ENCODE measurements at places on chromosomes 3 and 15.

DNA sequence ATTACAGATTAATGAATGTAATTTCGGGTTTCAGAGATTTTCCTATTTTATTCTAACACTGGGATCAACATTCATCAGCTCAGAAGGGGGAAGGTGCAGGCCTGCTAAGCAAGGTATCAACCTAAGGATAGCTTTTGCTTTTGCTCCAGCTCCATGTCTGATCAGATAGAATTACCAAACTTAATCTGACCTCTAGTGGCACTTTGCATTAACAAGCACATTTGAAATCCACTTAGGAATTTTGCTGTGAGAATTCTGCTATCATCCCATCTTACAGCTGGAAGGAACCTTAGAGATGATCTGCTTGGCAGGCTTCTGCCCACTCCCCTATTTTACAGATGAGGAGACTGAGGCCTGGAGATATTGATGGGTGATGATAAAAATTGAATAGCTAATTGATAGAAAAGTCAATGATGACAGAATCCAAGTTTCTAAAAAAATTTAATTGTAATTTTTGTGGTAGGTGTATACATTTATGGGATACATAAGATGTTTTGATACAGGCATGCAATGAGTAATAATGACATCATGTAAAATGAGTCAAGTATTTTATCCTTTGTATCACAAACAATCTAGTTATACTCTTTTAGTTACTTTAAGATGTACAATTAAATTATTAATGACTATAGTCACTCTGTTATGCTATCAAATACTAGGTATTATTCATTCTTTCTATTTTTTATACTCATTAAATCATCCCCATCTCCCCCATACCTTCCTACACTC is 209.2 kb upstream of the ZPLD1 start:
- no peak for DNase-seq

DNA sequence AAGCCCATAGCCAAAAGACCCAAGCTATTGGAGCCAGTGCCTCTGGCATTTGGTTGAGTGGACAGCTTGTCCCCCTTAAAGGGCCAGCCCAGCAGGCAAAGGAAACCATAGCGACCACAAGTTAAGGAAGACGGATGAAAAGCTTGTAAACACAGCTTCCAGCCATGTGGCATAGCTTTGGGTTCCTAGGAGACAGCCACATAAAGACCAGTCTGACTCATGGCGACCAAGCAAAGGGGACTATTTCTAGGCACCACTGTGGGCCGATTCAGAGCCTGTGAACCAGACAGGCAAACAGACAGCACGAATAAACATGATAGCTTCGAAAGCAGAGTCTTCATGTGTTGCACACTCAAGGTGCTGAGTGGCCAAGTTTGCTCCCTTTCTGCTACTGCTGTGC is 30.5 kb upstream of the SRGAP3 start:
- DNase-seq = no peak

- no peak for DNase-seq
Observed at GRCh38 chr3:19148768-19149091, 420 bp downstream of the KCNH8 start.

GRCh38 chr3:129470861-129471260 is 30.8 kb downstream of the IFT122 start:
- DNase-seq = no peak

DNA sequence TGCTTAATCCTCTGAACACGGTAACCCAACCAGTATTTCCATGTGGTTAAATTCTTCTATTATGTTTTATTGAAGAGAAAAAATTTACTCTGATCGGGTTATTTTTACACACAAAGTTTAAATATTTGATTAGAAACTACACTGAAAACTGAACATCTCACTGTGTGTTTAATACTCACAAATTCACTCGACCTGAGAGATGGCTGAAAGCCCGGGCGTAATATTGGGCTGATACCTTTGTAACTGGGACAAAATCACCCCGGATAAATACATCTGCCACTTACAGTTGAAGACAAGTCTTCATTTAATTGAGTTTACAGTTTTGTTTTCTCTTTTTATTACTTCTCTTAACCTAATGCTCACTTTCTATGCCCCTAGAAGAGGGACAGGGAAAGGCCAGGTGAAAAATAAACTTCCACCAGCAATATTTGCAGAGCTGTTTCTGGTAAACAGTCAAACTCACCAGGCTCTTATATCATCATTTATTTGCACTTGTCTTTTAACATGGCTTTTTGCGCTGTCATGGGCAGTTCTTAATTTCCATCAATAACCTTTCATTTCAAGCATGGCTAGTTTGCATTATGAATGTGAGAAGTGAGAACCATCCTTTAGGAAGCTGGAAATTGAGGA is 145.6 kb upstream of the TMCO5A start:
- DNase-seq = no peak

DNA sequence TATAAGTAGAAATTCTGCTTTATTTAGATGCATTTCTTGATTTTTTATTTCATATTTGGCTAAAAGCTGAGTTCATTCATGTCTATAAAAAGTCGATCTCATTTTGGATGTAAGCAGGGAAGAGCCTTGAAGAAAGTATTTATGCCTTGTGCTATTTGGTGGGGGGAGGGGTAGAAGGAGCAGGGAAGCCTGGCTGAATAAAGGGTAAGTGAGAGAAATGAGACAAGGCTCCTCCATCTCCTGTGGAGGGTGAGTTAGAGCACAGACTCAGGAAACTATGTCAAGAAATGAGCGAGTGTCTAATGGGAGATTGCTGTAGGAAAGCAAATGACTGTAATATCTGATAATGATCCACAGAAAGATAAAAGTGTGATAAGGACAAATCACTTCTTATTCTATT is 121.8 kb upstream of the ATP11B start:
- DNase-seq = no peak

DNA sequence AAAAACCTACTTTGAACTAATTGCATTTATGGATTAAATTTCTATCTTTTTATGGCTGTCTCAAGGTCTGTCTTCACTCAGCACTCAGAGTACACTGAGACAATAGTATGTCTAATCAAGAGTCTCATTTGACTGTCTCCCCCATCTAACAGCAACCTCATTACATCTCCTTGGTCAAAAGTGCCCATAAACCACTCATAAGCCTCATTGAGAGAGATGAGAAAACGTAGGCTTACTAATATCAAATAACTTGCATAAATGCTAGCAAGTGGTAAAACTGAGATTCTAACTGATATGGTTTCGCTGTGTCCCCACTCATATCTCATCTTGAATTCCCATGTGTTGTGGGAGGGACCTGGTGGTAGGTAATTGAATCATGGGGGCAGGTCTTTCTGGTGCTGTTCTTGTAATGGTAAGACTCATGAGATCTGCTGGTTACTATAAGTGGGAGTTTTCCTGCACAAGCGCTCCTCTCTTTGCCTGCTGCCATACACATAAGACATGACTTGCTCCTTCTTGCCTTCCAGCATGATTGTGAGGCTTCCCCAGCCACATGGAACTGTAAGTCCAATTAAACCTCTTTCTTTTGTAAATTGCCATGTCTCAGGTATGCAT is 113.9 kb downstream of the TFDP2 start:
- DNase-seq = no peak

DNA sequence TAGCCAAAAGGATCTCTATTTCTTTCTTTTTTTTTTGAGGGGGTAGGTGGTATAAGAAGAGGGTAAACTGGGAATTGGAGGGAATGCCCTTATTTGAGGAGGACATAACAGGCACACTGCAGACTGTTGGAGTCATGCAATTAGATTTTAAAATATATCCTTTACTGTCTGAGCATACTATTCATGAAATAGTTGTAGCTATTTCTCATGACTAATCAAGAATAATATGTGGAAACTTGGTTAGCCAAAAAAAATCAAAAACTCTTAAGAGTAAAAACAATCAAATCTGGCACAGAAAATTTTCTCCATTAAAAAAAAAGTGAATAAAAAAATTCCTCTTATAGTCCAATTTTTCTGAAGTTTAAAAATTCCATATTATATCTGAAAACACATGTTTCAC is 174.9 kb downstream of the SCAPER start:
- DNase-seq = no peak

- no peak for DNase-seq
Observed at GRCh38 chr3:98655666-98656065, 62.3 kb upstream of the CPOX start.

- no peak for DNase-seq
Observed at GRCh38 chr3:156359368-156359767, 195.5 kb downstream of the SSR3 start.

GRCh38 chr3:52498137-52499054 is 3.3 kb downstream of the STAB1 start:
- DNase-seq = no peak

DNA sequence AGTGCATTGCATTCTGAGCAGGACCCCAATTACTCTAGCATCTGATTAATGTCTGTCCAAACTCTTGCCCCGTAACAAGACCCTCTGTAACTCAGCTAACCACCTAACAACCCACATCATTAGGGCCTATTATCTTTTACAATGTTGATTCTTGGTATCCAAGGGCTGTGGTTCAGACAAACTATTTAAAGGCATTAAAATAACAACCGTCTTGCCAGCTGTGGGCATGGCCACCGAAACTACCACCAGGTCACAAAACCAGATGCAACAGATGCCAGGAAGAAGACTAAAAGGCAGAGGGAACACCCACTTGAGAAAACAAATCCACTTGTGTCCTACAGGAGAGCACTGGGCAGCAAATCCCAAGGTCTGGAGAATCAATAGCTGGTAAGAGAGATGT is 262.9 kb downstream of the ERC2 start:
- no peak for DNase-seq

DNA sequence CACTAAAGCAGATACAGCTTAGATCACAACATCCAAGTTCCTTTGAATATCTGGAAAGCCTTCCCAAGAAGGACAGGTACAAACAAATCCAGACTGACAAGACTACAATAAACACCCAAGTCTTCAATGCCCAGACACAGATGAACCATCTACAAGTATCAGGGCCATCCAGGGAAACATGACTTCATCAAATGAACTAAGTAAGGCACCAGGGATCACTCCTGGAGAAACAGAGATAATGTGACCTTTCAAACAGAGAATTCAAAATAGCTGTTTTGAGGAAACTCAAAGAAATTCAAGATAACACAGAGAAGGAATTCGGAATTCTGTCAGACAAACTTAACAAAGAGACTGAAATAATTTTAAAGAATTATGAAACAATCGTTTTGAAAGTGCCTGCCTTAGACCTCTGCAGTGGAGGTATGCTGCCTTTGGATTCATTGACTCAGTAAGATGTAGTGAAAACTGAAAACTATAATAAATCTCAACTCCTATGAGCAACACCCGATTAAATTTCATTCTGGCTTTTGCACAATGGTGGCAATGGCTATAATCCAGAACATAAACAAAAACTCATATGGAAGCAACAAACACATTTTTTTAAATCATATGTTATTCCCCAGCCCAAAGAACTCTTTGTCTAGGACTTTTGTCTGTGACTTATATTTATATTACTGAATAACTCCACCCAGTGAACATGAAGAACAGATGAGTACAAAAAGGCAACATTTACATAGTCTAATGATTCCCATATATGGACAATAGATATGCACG is 12.6 kb upstream of the COL8A1 start:
- DNase-seq = no peak

- DNase-seq = no peak
Observed at GRCh38 chr3:192864941-192865340, 52.7 kb downstream of the MB21D2 start.

GRCh38 chr3:8964436-8965370 is 1.4 kb upstream of the RAD18 start:
- no peak for DNase-seq

- no peak for DNase-seq
Observed at GRCh38 chr3:146539315-146539714, 5.1 kb downstream of the PLSCR1 start.

- DNase-seq = no peak
Observed at GRCh38 chr15:42502477-42502876, 7.0 kb downstream of the SNAP23 start.

DNA sequence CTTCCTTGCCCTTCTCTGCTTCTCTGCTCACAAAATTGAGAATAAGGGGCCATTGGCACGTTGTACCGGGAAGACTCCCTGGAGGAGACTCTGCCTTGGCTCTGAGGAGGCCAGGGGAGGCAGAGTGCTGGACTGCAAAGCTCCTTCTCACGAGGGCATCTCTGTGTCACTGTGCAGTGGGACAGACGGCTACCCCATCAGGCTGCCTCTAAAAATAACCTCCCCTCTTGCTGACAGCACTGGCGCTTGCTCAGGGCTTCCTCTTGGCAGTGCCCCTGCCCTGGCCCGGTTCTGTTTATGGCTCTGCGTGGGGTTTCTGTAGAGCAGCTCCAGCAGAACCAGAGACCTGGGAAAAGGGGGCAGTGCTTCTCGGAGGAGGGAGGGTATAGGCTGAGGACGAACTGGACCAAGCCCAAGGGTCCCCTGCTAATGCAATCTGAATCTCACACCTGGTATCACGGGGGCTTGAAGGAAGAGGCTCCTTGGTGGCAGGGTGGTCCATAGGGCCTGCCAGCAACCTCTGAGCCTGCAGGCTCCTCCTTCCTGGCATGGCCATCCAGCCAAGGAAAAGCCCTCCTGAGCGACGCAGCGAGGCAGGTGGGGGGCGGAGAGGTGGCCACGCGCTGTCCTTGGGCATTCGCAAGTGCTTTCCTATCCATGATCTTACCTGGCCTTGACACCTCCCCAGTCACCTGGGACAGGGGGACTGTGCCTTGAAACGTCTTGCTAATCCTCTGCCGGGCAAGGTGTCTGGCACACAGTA is 63.3 kb upstream of the TLE3 start:
- no peak for DNase-seq

DNA sequence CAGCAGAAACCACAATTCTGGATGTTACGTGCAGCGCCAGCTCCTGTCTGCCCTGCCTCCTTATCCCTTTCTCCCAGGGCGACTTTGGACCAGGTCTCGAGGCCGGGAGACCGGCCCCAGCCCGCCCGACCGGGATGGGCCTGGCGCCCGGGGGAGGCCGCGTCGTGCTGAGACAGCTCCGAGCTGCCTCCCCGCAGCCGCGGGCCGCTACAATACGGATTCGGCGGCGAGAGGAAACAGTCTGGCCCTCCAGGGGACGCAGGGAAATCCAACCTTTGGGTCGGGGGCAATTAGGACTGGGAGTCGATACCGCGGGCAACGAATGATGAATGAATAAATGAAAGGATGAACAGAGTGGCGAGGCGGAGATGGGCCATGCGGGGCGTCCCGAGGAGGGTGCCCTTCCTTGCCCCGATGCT is 537 bp downstream of the GRAMD2A start:
- no peak for DNase-seq

GRCh38 chr3:187076297-187076696 is 63.0 kb downstream of the RPL39L start:
- no peak for DNase-seq

GRCh38 chr15:42160136-42160535 is 3.7 kb upstream of the PLA2G4F start:
- no peak for DNase-seq

Data from progenitor cell of endocrine pancreas (in vitro differentiated cells).